ENCODE measurements at places on chromosomes 12 and 14. TPM values are rescaled to one million over a fixed set of nuclear protein-coding genes. Genes with fewer than 3 reads are reported as not detected.

Gene SMIM41
- total RNA-seq, result not detected

DNA sequence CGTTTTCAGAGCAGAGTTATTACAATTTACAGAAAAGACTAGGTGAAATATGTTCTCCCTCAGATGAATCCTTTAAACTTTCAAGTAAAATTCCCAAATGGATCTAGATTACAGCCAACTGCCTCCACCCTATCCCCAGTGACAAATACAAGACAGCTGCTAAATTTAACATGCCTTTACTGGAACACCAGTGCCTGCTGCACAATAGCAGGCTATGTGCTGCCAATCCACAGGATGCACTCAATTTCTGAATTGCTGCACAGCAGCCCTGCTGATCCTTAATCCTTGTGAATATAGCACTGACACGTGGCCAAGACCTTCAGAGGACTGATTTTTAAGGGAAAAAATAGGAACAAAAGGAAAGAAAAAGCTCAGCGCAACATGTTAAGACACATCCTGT lies 128.9 kb downstream of the CCER1 start:
- DNase-seq, result no peak

Gene PLA2G1B
- not detected for total RNA-seq

Gene EID3
- total RNA-seq, result 14.4 TPM
